ENCODE measurements at places on chromosomes 2 and 18.

DNA sequence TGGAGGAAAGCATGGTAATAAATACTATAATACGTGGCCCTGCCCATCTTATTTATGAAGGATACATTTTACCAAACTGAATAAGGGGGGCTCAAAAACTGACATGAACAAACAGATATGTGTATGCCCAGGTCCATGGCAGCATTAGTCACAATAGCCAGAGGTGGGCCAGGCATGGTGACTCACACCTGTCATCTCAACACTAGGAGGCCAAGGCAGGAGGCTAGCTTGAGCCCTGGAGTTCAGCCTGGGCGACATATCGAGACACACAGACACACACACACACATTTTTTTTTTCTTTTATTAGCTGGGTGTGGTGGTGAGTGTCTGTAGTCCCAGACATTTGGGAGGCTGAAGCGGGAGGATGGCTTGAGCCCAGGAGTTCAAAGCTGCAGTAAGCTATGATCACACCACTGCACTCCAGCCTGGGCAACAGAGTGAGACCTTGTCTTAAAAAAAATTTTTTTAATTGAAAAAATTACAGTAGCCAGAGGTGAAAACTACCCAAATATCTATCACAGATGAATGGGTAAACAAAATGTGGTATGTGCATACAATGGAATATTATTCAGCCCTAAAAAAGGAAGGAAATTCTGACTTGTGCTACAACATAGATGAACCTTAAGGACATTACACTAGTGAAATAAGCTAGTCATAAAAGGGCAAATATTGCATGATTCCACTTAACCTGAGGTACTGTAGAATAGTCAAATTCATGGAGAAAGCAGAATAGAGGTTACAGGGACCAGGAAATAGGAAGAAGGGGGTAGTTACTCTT is 8.0 kb downstream of the ATP8B1 start:
- no peak for DNase-seq

DNA sequence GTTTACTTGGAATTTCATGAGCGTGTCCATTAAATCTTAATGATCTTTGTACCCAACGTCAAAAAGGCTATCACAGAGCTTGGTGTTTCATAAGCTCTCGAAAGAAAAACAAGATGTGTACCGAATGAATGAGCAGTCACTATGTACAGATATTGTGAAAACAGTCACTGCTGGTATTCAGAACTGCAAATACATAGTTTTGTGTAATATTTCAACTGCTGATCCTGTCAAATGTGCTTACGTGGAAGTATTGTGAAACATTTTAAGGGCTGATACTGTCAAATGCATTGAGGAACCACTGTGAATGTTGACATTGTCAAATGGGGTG is 184.2 kb upstream of the KLHL29 start:
- no peak for DNase-seq

DNA sequence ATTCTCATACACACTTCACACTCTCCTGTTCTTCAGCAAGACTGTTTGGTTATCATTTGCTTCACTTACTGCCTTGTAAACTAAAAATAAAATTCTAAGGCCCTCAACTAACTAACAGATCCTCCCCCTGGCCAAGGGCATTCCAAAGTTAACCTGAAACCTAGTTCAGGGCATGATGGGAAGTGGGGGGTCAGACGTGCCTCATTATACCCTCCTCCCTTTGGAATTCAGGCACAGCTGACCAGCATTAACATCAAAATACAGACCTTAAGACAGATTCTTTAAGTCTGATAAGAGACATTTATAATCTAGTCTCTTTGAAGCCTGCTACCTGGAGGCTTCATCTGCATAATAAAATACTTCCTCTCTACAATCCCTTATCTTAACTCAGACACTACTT is 221.0 kb downstream of the NOL4 start:
- DNase-seq: no peak

DNA sequence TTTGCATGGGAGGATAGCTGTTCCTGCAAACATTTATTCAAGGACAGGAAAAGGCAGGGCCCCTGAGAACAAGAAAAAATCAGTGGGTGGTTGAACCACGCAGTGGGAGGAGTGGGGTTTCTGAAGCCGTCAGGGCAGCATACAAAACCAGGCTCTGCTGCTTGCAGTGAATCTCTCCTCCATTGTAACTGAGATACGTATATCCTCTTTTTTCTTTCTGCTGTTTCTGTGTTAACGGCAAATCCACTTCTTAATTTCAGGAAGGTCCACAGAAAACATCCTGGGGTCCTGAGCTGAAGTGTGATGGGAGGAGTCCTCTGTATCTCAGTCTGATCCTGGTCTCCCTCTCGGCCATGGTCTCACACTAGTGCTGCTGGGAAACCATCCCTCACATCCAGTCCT is 27.2 kb upstream of the KCNF1 start:
- no peak for DNase-seq

DNA sequence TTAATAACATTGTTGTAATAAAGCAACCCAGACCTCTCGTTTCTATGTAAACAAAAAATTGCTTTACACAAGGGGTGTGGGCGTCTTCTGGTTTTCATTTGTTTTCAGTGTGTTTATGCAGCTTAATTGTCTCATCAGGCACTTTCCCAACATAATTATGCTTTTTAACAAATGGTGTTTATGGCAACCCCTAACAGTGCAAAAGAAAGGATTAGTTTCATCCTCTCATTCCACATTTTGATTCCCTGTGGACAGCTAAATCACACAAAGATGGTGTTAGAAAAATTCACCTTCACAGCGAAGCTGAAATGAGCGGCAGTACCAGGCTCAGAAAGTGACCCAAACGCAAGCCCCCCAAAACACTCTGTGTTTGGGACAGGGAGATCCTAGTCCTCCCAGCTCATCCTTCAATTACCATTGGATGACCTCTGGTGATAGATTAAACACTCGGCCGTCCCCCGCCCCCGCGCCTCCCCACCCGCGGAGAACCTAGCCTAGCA is 724 bp downstream of the FTCDNL1 start:
- peak; percentile 16 for DNase-seq

DNA sequence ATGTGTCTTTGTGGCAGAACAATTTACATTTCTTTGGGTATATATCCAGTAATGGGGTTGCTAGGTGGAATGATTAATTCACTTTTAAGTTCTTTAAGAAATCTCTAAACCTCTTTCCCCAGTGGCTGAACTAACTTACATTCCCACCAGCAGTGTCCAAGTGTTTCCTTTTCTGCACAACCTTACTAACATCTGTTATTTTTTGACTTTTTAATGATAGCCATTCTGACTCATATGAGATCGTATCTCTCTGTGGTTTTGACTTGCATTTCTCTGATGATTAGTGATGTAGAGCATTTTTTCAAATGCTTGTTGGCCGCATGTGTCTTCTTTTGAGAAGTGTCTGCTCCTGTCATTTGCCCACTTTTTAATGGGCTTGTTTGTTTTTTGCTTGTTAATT is 43.1 kb upstream of the PTH2R start:
- no peak for DNase-seq

GRCh38 chr18:79582978-79583377 is 96.6 kb upstream of the CTDP1 start:
- no peak for DNase-seq

DNA sequence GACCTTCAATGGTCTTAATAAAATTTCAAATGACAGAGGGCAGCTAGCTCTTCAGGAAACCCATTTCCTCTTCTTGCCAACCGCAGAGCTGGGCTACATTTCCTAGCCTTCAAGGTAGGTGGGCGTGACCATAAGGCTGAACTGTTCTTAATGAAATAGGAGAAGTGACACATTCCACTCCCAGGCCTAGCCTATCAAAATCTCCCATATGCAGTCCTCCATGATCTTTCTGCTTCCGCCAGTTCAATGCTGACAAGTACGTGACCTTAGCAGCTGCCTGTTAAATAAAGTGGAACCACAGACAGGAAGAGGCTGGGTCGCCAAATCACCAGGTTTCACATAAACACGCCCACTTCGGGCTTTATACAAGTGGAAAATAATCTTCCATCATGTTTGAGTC is 13.2 kb downstream of the SERPINE2 start:
- DNase-seq: no peak

DNA sequence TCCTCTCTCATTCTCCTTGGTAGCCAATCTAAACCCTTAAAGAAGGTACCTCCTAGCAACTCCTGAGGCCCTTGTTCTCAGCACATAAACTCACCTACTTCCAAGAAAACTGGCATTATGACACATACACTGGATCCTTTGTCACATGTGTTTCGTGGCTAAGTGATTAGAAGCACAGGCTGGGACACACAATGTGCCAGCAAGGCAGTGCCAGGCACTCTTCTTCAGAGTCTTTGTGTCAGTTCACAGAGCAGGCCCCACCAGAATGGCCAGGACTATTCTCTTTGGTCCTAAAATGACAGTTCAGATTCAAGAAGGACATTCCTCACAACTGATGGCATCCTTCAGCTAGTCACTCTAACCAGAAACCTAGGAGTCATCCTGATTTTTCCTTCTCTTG is 40.3 kb downstream of the SMC6 start:
- DNase-seq: no peak

DNA sequence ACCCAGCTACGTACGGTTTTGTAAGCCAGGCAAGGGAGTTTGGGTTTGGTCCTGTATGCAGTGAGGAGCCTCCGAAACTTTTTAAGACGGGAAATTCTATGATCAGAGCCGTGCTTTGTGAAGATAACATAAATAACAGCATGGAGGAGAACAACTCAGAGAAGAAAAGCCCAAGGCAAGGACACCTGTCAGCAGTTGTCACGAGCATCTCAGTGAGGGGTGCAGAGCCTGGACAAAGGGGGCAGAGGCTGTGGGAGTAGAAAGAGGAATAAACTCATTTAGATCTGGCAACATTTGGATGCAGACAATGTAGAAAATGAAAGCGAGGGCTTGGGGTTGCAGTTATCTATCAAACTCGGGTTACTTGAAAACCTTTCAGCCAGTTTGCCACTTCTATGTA is 64.5 kb downstream of the CAVIN2 start:
- no peak for DNase-seq

- no peak for DNase-seq
These were observed 16.9 kb upstream of the MREG start for GRCh38 chr2:216030216-216030615.

GRCh38 chr2:177535958-177536504 is 143.5 kb downstream of the AGPS start:
- no peak for DNase-seq

DNA sequence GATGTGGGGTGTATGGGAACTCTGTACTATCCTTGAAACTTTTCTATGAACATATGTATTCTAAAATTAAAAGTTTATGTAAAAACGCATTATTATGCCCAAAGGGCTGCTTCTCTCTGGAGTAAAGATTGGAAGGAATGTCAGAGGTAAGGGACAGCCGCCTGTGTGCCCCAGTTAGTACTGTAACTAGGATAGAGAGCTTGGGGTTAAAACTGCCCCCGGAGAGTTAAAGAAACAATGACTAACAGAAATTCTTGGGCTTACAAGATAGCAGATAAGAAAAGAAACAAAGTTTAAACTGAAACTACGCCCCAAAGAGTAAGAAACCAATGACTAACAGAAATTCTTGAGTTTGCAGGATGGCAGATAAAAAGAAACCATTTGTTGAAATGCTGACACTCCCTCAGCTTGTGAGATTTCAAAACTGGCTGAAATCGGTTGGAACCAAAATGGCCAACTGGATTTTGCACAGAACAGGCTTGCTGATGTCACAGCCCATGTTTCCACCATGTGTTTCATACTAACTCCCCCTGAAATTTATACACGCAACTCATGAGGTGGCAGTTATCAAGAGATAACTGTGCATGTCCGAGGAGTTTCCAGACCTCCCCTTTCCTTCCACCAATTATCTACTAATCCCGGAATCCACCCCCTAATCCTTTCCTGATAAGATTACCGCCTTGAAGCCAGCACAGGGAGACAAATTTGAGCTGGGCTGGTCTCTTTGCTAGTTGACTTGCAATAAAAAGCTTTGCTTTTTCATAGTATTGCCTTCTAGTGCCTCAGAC is 8.7 kb upstream of the TXNDC2 start:
- DNase-seq: no peak

DNA sequence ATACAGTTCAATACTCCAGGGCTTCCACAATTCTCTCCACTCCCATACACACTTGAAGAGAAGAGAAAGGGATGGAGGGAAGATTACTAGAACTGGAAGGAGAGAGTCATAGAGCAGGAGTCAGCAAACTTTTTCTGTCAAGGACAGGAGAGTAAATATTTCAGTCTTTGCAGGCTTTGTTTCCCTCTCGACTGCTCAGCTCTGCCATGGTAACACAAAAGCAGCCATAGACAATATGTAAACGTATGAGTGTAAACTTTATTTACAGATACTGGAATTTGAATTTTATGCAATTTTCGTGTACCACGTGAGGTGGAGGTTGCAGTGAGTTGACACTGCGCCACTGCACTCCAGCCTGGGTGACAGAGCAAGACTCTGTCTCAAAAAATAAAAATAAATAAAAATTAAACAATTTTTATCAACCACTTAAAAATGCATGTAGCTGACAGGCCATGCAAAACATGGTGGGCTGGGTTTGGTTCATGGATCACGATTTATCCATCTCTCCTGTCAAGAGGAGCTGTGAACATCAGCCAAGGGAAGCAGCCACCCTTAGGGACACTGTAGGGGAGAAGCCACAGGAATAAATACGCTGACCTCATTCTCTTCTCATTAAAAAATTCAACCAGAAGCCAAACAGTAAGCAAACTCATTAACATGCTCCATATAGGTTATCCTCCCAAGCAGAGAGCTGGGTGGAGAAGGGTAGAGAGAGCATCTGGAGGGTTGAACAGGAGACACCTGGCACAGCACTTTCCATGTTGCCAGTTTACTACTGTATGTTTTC is 266.4 kb upstream of the FN1 start:
- DNase-seq: no peak

DNA sequence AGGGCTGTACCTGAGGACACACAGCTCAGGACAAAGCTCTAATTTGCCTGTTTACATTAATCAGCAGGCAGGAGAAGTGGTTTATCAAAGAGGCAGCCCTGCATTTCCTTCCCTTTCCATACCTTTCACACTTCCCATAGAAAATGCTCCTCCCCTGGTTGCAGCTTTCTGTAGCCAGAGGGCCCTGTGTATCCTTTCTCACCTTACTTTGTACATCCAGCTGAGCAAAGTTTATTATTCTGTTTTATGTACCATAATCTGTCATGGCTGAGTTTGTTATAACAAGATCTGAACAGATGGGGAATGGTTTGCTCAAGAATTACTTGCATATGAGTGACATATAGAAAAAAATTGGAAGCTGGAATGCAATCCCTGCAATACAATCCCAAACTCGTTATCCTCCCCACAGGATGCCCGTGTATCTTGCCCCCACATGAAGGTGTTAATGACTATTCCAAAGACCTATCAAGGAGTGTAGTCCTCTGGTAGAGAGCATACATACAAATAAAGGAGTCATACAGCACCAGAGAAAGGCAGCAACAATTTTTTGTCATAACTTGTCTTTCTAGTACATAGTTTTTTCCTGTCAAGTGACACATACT is 1025.8 kb upstream of the KLHL29 start:
- no peak for DNase-seq

DNA sequence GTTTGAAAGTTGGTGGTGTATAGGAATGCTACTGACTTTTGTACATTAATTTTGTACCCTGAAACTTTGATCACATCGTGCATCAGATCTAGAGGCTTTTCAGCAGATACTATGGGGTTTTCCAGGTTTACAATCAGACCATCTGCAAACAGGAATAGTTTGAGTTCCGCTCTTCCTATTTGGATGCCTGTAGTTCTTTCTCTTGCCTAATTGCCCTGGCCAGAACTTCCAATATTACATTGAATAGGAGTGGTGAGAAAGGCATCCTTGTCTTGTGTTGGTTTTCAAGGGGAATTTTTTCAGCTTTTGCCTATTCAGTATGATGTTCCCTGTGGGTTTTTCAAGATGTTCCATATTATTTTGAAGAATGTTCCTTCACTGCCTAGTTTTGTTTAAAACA is 633.5 kb downstream of the KCNJ3 start:
- no peak for DNase-seq

Measured in cerebellar cortex (tissue), 1 donor.